Muscle of leg (tissue), 16 donors: ENCODE measurements at places on chromosomes 7 and 10. TPM values are rescaled to one million over a fixed set of nuclear protein-coding genes. Genes with fewer than 3 reads are reported as not detected.

- peak; percentile 52 for DNase-seq
These were observed 881 bp downstream of the C10orf67 start for GRCh38 chr10:23343591-23344240.

- peak; percentile 78 for DNase-seq
These were observed 36.2 kb upstream of the GTF2IRD1 start for GRCh38 chr7:74417419-74417971.

DNA sequence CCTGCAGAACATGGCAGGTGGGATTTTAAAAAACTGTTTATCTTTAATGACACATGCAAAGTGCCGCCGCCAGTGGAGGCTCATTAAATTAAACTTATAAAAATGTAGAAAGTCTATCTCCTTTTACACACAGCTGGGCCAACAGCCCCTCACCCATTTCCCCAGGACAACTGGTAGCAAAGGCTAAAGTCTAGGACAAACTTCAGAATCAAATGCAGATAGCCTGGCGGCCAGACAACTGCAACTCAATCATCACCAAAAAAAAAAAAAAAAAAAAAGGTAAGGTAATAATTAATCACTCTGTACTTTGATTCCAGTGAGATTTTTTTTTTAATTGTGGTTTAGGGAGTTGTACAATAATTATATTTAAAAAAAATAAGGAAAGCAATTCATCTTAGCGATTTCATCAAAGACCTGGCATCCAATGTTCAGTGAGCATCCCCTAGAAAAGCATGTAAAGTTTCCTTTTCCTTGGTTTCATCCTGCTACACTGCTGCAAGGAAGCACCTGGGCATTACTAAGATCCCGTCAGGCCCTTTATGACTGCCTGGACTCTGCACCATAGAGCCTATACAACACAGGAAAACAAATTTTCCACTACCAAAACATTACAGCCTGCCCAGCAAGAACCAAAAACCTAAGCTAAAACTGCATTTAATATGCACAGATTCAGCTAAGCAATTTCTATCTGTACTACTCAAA is 98.5 kb downstream of the GRB10 start:
- peak; percentile 51 for DNase-seq

DNA sequence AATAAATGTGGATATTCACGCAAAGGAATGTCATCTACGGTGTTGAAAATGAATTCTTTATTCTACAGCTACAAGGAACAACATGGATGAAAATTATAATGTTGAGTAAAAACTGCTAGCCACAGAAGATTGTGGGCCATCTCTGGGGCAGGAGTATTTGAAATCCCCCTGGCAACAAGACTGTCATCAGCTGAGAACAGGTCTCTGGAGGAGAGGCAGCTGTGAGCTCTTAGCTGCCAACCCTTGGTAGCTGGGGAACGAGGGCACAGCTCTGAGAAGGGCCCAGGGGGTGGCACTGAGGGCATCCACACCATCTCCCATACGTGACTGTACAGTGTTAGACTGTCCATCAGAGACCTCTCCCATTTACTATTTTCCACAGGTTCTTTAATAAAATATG is 340.1 kb upstream of the MGMT start:
- no peak for DNase-seq

GRCh38 chr7:25515633-25516275 is 287.5 kb upstream of the NPVF start:
- DNase-seq: no peak

DNA sequence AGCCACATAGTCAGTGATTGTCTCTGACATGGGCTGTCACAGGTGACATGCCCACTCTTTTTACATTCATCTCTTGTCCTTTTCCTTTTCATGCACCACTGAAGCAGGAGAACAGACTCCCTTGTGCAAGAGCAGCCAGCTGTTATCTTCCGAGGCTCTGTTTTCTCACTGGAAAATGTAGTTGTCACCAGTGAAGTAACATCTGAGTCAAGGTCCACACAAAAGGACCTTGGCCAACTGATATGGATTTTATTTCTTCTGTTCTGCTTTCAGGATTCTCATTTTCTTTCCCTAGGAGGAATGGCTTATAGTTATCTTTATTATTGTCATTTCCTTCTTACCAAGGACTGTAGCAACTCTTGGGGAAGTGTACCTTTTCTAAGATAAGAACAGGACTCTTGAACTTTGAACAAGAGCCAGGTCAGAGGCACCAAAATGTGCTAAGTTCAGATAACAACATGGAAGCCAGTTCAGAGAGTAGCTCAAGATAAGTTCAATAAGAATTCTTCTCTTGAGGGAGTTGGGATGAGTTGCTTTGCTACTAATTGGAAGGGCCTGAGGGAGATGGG is 22.7 kb downstream of the AVPI1 start:
- DNase-seq: no peak

GRCh38 chr7:114466917-114467316 is 52.3 kb downstream of the FOXP2 start:
- peak; percentile 53 for DNase-seq

- peak; percentile 9 for DNase-seq
These were observed 440.4 kb downstream of the PLXNA4 start for GRCh38 chr7:132135746-132136385.

Gene PILRB
- total RNA-seq: 13.9 TPM

Gene IQUB
- 0.84 TPM for total RNA-seq

DNA sequence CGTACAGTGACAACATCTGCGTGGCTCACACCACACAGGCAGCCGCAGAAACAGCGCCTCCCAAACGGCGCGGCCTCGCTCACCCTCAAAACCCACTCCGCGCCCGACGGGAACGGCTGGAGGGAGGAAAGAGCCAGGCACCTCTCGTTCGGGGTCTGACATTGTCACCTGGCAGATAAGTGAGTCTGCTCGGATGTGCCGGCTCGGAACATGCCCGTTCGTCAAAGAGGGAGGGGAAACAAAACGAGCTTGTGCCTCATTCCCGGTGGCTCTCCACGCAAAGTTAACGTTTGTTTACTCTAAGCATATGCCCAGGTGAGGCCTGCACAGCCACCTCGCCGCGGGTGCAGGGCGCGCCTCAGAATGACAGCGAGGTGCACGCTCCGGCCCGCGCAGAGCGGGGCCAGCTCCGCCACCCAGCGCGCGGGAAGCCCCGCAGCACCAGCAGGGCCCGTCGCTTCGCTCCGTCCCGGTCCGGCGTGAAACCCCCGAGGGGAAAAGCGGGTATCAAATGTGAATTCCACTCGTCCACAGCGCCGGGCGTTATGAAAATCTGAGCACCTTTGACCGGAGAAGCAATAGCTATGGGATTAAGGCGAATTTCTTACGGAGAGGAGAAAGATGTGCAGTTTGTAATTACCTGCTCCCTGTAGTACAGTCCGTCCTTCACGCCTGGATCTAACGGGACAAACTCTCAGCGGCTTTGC is 13.1 kb downstream of the CNPY1 start:
- no peak for DNase-seq

Gene ACBD7
- 1.6 TPM for total RNA-seq

GRCh38 chr7:1611708-1612241 is 41.9 kb upstream of the PSMG3 start:
- DNase-seq: peak; percentile 34

Gene FAM25C
- not detected for total RNA-seq

DNA sequence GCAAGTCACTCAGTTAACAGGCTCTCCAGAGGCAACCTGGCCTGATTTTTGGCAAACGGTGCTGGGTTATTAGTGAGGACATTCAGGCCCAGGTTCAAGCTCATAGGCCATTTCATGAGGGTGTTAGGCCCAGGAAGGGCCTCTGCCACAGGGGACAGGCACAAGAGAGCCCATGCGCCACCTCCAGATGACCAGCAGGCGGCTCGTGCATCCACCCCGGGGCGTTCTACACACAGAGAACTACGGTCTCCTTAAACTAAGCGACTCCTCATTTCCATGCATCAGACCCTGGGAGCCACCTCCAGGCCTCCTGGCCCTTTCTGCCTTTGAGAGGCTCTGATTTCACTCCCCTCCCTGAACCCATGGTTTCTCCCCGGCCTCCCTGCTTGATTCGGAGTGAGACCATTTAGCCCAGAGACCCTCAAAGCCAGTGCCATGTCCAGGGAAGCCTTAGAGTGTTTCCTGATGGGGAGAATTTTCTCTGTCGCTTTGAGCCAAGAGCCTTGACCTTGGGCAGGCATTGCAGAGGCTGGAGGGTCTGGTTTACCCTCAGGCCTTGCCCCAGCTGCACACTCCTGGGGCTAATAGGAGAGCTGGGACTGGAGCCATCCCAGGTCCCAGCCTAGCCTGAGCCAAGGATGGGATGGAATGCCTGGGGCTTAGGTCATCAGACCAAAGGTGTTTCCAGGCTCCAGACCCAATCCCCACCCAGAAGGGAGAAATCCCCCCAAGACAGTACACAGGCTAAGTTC is 188.0 kb downstream of the GRID1 start:
- no peak for DNase-seq

Gene ITPRID1
- 0.44 TPM for total RNA-seq

Gene UNCX
- not detected for total RNA-seq

Gene SFTPD
- total RNA-seq: 1.1 TPM

GRCh38 chr10:11658801-11659368 is 47.4 kb upstream of the USP6NL start:
- DNase-seq: no peak

Gene SPAM1
- not detected for total RNA-seq

Gene ANKRD1
- 25.6 TPM for total RNA-seq

- DNase-seq: peak; percentile 64
These were observed 169.0 kb downstream of the AHR start for GRCh38 chr7:17467386-17467945.

DNA sequence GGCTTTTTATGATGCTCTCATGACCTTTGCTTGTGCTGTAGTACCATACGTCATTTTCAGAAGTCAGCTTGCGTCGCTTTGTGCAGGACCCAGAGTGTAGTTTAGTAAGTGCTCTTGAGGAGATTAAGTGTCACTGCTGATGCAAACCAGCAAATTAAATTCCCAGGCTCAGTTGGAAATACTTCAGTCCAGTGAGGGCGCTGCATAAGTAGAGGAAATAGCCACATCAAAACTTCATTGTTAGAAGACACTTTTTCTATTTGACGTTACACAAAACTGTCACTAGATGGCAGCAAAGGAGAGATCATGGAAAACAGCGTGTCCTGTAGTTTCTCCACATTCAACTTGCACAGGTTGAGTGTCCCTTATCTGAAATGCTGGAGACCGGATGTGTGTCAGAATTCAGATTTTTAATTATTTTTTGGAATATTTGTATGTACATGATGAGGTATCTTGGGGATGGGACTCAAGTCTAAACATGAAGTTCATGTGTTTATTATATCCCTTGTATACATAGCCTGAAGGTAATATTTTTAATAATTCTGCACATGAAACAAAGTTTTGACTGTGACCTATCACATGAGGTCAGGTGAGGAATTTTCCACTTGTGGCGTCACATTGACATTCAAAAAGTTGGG is 7.9 kb downstream of the ZNF22 start:
- peak; percentile 91 for DNase-seq

DNA sequence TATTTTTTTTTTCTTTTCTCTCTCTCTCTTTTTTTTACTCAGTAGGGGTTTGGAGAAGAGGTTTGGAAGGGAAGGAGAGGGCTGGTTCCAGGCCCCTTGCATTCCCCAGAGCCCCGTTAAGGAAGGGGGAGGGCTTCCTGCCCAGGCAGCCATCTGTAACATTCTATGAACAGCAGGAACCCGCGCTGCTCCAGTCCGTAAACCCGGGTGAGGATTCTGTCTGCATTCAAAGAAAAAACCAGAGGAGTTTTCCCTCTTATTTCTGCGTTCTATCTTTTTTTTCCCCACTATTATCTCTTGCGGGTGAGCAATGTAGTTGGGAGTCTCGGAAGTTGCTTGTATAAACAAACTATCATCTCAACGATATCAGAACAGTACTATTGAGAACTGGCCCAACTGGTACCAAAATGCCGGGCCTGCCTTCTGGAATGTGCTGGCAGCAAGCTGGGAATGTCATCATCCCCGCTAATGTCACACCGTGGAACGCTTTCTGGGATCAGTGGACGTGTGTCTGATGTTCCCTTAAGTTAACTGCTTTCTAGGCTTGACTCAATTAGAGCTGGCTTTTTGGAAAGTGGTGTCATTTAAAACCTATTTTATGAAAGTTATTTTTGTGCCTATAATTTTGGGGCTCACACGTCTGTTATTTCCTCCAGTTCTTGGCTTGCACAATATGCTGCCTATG is 153.1 kb upstream of the MEOX2 start:
- DNase-seq: peak; percentile 96

DNA sequence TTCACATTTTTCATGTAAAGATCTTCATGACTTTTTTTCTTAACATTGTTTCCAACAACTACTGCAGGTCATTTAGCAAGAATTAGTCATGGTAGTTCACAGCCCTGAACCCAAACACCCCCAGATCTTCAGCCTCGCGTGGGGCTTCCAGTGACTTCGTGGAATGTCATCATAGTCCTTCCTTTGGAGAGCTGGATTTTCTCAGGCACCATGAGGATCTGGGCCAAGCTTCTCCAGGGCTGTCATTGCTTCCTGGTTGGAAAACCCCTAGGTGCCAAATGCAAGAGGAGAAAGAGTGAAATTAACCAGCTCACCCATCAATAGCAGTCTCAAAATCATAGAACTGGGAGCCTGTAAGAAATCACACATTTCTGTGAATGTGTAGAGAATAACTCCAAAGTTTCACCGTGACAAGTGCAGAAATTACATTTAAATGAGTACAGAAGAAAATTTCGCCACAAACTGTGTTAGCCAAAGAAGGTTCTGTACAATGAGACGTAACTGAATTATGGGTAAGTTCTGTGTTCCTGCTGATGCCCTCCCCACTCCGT is 175.4 kb downstream of the CELF2 start:
- no peak for DNase-seq

DNA sequence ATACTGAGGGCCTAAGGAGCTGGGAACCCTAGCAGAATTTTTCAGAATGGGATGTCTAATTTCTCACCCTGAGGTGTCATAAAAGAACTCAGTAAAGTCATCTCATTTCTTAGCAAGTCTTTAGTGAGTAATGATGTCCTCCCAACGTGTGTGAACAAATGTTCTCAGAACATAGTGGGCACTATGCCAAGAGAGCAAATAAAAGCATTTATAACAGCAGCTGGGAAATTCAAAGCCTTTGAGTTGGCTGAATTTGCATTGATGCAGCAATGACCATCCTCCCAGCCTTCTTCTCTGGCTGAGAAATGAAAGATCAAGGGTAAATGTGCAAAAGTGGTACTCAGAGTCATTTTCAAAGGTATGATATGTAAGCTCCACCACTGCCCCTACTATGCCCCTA is 109.4 kb downstream of the FAM107B start:
- peak; percentile 59 for DNase-seq

Gene ZNF107
- 5.9 TPM for total RNA-seq

Gene ADD3
- total RNA-seq: 135 TPM

- no peak for DNase-seq
These were observed 30.5 kb downstream of the ABCB1 start for GRCh38 chr7:87570178-87570577.

GRCh38 chr7:362402-363096 is 72.6 kb downstream of the FOXL3 start:
- DNase-seq: peak; percentile 43

Gene C10orf62
- total RNA-seq: not detected

Gene EBLN1
- total RNA-seq: 0.09 TPM

- no peak for DNase-seq
These were observed 12.5 kb downstream of the CCSER2 start for GRCh38 chr10:84340632-84341537.

Gene TMEM229A
- not detected for total RNA-seq

GRCh38 chr10:28812384-28813372 is 135.4 kb downstream of the BAMBI start:
- DNase-seq: no peak

GRCh38 chr7:3725155-3726059 is 424.4 kb downstream of the SDK1 start:
- peak; percentile 22 for DNase-seq

Gene PTEN
- total RNA-seq: 81.7 TPM

Gene SYT15B
- 0.27 TPM for total RNA-seq
